CD4-positive, alpha-beta T cell treated with Interleukin-17A for 4 hours (primary cell): ENCODE measurements at places on chromosomes 3 and 15.

DNA sequence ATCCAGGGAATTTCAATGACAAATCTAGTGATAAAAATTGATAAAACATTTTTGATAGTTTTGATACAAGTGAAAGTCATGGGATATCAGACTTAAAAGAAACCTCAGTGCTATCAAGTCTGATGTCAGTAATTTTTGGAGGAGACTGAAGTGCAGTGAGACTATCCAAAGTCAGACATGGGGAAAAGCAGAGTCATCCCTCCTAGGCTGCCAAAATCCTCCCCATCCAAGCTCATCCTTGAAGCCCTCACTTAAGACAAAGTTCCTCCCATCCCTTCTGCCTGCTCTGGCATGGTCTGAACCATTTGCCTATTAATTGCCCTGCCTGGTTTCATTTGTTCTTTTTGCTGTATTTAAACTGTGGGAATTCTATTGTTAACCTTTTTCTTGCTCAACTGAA lies 456.9 kb upstream of the UBE2E2 start:
- no peak for DNase-seq

- no peak for DNase-seq
Measured at GRCh38 chr3:99384596-99384995, 253.8 kb upstream of the COL8A1 start.

DNA sequence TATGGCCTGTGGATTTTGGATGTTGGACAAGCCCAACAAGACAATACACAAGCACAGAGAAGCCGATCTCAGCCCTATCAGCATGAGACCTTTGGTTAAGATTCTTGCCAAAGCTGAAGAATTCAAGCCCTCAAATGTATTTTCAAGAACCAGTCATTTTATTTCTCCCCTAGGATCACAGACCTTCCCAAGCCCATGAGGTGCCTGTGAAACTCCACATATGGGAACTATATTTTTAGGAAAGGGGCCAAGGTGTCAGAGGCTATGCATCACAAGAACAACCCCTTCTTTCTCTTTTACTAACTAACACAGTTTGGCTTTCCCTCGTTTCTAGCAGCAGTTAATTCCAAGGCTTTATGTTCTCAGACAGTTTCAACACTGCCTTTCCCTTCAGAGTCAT lies 364.5 kb downstream of the MAGI1 start:
- DNase-seq = no peak

DNA sequence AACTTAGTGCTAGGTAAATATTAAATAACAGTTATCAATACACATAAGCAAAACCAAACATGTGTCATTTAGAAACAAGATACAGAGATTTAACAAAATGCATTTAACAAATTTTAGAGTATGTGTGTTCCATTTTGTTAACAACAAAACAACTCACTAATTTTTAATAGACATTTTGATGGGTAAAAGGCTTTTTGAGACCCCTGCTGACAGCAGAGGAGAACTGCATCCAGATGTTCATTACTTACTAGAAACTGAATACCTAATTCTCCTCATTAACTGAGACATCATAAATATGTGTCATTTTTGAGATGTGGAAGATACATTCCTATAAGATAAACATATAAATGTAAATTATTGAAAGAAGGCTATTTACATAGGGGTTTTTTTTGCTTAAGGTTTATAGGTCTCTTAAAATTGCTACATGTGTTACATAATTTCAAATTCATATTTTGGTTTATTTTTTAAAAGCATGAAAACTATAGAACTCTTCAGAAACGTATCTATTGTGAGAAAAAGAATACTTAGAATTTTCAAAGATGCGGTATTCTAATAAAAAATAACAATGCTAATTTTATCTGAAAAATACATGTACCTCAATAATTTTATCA lies 1009.8 kb downstream of the TUSC7 start:
- no peak for DNase-seq

DNA sequence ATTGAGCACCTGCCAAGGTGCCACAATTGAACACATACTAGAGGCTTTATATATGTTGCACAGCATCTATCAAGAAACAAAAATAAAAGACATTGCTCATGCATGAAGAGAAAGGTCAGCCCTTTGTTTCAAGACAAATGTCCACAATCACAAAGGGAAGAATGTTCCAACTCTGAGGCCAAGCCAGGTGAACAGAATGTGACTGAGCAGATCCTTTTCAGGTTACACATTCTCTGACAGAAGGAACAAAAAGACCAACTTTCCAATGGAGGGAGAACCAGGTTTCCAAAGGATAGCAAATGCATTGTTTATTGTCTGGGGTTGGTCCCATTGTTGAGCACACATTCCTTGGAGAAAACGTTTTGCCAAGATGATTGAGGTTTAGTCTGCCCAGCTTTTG lies 50.2 kb upstream of the FAM174B start:
- DNase-seq = no peak

- DNase-seq = no peak
Measured at GRCh38 chr3:172606021-172606420, 82.8 kb upstream of the TNFSF10 start.

- no peak for DNase-seq
Measured at GRCh38 chr3:129558772-129559564, 16.0 kb downstream of the H1-8 start.

- DNase-seq = no peak
Measured at GRCh38 chr3:102722317-102722716, 287.5 kb downstream of the ZPLD1 start.
